ENCODE measurements at places on chromosomes 11 and 22.

DNA sequence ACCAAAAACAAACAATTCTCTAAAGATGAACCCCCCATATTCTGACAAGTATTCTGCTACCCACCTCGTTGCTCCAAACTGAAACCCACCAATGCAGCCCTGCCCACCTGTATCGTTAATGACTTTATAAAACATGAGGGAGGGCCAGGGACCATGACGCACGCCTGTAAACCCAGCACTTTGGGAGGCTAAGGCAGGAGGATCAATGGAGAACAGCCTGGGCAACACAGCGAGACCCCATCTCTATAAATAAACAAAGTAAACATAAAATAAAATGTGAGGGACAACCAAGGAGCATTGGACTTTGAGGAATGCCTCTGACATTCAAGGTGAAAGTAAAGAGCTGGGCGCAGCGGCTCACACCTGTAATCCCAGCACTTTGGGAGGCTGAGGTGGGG lies 39.8 kb upstream of the ATXN10 start:
- no peak for DNase-seq

DNA sequence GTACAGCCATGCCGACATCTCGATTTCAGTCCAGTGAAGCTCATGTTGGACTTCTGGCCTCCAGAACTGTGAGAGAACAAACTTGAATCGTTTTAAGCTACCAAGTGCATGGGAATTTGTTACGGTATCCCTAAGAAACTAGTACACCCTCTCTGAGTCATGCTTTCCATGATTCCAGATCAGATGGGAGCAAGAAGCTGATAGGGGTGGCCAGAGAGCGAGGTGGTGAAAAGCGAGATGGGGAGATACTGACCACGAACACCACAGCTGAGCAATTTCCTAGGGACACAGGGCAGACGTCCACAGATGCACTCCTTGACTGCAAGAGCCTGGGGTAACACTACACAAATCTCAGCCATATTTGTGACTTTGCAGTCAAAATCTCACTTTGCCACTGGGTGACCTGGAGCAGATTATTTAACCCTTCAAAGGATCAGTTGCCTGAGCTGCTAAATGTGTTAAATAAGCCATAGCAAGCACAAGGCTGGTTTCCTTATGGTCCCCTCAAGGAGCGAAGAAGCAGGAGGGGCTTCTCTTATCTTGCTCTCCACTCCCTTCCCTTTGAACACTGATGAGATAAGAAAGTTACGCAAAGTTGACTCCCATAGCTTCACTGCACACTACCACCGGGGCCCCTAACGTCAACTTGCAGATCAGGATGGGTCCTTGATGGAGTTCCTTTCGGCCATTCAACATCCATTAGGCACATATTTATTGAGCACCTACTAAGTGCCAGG lies 22.6 kb upstream of the RCN1 start:
- DNase-seq: no peak

DNA sequence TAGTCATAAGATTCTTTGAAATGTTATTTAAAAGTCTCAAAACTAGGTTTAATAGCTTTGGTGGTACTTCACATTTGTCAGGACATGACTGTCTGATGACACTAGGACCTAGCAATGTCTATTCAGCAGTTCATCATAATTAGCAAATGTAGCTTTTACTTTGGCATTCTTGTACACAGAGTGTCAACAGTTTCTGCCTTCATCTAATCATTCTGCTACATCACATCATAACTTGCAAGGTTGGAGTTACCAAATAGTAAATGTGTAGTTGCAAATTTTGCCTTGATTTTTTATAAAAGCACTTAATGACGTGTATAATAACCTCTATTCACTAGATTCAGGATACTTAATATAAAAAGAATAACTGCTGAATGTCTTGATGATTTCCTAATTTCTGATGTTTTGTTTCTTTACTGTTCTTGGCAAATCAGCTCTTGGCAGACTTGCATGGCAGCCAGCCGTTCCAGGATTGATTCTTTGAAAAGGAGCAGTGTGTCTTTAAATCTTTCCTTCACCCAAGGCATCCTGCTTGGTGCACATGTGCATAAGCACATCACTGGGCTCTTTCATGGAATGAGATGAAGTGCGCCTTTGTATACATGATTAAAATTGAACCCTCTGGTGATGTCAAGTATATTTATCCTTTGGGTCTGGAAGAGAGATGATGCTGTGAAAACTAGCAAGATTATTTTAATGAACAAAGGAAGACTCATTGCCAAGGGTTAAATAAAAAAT lies 12.2 kb downstream of the FBXO7 start:
- no peak for DNase-seq

GRCh38 chr22:26172389-26172990 lies 3.2 kb downstream of the SEZ6L start:
- no peak for DNase-seq

- no peak for DNase-seq
These were observed 345.0 kb downstream of the CTTN start for GRCh38 chr11:70743329-70743728.

- no peak for DNase-seq
These were observed 844.0 kb downstream of the TBC1D22A start for GRCh38 chr22:47606426-47606825.

GRCh38 chr22:22450343-22450839 lies 58.2 kb downstream of the ZNF280B start:
- DNase-seq: no peak

GRCh38 chr22:47445212-47445611 lies 682.8 kb downstream of the TBC1D22A start:
- DNase-seq: no peak

DNA sequence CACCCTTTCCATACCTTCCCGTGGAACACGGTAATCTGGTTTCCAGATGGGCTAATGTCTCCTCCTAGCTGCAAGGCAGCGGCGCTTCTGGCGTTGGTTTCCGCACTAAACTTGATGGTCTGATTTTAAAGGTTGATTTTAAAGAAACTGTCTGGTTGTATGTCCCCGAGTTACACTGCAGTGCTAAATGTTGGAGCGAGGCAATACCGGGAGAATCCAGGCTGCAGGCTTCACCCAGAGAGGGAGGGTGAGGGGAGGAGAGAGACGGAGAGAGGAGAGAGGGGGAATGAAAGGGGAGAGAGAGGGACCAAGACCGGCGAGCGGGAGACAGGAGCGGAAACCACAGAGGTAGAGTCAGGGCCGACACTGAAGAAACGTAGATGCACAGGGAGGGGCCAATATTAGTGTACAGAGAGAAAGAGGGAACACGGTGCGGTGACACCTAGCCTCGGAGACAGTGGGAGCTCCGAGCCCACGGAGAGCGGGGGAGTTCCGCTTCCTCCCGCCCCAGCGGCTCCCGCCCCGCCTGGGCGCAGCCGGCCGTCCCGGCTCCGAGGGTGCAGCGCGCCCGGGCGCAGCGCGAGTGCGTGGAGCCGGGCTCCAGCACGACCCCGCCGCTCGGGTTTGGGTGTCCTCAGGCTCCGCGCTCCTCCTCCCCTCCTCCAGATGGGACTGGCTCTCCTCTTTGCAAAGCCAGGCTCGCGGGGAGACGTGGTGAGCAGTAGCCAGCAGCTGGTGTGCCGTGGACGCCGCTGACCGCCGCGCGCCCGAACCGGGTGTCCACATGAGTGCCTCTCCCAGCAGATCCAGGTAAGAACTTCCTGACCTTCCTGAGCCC lies 71.9 kb upstream of the GRAMD1B start:
- no peak for DNase-seq

- no peak for DNase-seq
These were observed 628 bp downstream of the PSMC3 start for GRCh38 chr11:47425611-47426010.

- DNase-seq: no peak
These were observed 17.5 kb downstream of the NCR3LG1 start for GRCh38 chr11:17369094-17369493.

DNA sequence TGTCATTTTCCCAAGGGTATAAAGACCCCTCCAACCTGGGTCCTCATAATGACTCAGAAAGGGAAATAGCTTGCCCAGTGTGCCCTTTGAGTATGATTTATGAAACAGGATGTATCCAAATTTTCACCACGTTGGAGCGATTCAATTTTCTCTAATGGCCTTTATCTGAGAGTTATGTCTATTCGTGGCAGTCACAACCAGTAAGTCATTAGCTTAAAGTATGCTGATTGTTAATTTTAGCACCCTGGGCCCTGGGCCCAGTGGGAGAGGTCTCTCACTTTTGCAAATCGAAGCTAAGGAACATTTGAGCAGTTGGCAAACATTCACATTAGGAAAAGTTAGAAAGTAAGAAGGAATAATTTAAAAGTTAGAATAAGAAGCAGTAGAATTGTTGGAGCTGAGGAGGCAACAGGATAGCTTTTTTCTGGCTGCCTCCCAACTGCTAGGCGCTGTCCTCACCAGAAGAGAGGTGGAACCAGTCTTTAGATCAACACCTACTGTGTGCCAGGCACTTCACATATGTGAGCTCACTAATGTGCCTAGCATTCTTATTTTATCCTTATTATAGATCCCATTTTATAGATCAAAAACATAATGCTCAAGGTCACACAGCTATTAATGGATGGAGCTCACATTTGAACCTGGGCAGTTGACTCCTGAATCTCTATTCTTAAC lies 24.5 kb downstream of the INSC start:
- DNase-seq: no peak

DNA sequence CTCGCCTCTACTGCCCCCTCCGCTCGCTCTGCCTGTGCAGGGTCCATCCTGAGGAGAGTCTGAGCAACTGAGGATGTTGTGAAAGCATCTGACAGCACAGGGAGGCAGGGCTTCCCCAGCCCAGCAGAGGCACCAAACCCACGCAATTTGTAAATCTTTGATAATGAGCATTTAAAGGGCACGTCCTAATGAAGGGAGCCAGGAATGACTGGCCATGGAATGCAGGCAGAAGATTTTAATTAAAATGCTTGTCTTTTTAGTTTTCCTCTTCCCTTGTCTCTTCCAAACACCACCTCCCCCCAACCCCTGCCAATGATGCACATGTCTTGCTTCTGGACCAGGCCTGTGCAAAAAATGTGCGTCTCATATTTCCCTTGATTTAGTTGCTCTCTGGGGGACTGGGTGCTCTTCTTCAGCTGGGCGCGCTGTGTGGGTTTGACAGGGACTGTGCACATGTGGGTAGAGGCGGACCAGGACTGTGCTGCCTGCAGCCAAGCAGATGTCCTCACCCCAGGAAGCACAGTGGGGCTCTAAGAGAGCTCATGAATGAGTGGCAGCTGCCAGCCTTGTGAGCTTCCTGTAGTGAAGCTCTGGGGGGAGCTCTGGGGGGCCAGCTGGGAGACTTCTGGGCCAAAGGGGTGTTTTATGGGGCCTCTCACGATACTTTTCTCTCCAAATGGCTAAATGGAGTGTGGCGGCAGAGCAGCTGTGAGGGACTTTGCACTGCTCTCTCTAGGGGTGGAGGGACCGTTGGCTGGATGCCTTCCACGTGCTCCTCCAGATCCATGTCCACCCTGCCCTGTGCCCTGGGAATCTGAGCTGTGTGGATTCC lies 273.5 kb downstream of the ST3GAL4 start:
- no peak for DNase-seq
